Upper lobe of right lung (tissue), 1 donor: ENCODE measurements at places on chromosomes 2 and 18. TPM values are rescaled to one million over a fixed set of nuclear protein-coding genes. Genes with fewer than 3 reads are reported as not detected.
A peak's percentile ranks its signal among the peaks of the same experiment; 100 is the strongest.

DNA sequence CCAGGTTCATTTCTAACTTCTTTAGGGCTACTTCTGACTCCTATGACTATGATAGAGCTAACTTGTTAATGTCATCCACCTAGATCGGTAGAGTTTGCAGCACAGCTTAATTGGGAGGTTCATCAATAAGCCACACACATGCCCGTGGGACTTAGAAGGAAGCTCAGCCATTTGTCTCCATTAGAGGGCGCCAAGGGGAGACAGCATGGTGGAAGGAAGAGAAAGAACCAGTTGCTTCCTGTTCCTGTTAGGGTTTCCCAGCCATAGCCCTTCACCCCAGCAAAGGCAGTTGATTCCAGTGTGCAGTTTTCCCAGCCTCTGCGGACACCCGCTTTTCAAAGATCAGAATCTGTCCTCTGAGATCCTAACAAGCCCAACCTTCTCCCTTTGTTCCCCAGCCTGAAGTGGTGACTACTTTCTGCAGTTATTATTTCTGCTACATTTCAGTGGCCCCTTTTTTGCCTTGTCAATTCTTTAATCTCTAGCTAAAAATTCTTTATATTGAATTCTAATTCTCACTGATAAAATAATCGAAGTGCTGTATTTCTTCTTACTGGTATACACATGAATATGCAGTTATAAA, 30.3 kb downstream of the MAIP1 start:
- H3K4me1 ChIP-seq = no peaks in the 10 kb centered on the region
- H3K27ac ChIP-seq = no peak overlapping the region
- no peaks in the 10 kb centered on the region for H3K36me3 ChIP-seq
- no peaks in the 10 kb centered on the region for H3K27me3 ChIP-seq
- DNase-seq = peak; percentile 65
- no peak overlapping the region for H3K4me3 ChIP-seq

DNA sequence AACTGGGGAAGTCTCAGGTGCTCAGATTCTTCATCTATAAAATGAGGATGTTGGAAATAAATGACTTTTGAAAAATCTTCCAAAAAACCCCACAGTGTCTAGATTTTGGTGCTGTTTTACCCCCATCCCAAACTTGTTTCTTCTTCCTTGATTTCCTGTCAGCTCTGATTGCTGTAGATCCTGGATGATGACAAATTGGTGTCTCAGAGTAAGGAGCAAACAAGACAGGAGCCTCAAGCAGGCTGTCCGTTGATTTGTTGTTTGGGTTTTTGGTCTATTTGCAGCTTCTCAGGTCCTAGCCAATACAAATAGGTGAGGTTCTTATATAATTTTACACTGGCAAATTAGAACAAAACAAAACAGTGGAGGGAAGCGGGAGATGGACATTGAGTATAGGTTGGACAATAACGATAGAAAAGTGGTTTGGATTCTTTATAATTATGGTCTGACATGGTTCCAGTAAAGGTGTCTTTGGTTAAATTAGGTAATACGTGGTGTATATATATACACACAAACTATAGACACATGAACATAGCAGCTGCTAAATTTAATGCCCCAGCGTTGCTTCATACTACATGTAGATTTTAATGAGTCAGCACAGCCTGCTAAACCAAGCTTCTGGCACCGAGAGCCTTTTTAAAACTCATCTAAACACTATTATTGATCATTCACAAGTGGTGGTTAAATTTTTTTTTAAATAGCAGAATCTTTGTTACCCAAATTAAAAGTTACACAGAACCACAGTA, 142.5 kb downstream of the FMNL2 start:
- no peak overlapping the region for H3K4me3 ChIP-seq
- H3K4me1 ChIP-seq = peaks cover 6% of the 10 kb centered on the region
- H3K36me3 ChIP-seq = no peaks in the 10 kb centered on the region
- H3K27ac ChIP-seq = no peak overlapping the region
- H3K27me3 ChIP-seq = no peaks in the 10 kb centered on the region
- no peak for DNase-seq

DNA sequence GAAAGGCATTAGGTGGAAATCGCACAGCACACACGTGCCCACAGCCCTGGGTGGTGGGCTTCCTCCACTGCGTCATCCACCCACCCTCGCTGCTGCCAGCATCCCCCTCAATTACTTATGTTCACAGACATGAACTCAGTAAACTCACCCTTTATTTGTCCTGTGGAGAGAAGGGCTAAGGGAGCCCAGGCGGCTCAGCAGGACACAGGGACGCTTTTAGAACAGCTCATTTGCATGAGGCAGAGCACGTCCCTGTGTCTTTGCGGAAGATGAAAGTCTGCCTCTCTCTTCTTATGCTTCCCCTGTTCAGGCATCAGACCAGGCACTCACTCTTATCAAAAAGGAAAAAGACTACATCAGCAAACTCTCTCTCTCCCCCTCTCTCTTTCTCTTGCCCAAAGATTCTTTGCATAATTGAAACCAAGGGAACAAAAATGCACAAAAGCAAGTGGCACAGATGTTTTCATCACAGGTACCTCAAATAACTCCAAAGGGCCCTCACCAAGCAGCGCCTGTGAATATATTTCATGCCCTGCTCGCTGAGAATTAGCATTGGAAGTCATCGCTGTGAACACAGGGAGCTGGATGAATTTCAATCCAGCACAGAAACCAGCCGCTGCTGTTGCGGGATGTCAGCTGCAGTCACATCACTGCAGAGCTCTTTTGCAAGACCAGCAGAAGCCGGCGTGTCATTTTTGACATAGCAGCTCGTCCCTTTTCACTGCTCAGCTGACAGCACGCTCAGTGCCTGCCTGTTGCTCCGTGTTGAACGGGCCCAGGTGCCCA, 376.3 kb upstream of the MYT1L start:
- H3K27ac ChIP-seq = no peak overlapping the region
- no peak overlapping the region for H3K4me3 ChIP-seq
- no peaks in the 10 kb centered on the region for H3K36me3 ChIP-seq
- no peaks in the 10 kb centered on the region for H3K4me1 ChIP-seq
- no peak for DNase-seq

GRCh38 chr18:69035756-69036155, 237.9 kb downstream of the CCDC102B start:
- H3K4me3 ChIP-seq = no peak overlapping the region
- DNase-seq = no peak
- H3K27me3 ChIP-seq = no peaks in the 10 kb centered on the region
- H3K4me1 ChIP-seq = no peaks in the 10 kb centered on the region
- H3K36me3 ChIP-seq = no peaks in the 10 kb centered on the region
- no peak overlapping the region for H3K27ac ChIP-seq

The RESP18 gene
- not detected for total RNA-seq

The DNMT3A gene
- total RNA-seq = 31.3 TPM

DNA sequence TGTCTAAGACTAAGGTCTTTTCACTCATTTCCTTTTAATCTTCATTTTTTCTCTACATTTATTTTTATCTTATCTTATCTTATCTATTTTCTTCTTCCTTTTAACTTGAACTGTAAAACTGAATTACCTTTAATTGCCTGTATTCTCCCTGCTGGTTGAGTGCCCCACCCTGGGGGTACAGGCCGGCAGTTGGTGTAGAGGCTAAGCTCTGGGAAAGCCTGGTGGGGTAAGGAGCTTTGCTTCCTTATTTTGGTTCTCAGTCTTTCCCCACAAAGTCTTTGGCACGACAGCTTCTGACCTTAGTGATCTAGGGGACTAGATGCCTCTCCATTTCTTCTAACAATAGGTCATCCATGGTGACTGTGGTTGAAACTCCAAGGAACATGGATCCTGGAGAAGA, 26.8 kb upstream of the HAAO start:
- H3K36me3 ChIP-seq = no peaks in the 10 kb centered on the region
- H3K4me3 ChIP-seq = no peak overlapping the region
- H3K4me1 ChIP-seq = no peaks in the 10 kb centered on the region

GRCh38 chr2:181988154-181988924, 2.7 kb downstream of the PPP1R1C start:
- no peaks in the 10 kb centered on the region for H3K27me3 ChIP-seq
- H3K4me3 ChIP-seq = no peak overlapping the region
- H3K36me3 ChIP-seq = no peaks in the 10 kb centered on the region
- no peak overlapping the region for H3K27ac ChIP-seq
- H3K4me1 ChIP-seq = no peaks in the 10 kb centered on the region

DNA sequence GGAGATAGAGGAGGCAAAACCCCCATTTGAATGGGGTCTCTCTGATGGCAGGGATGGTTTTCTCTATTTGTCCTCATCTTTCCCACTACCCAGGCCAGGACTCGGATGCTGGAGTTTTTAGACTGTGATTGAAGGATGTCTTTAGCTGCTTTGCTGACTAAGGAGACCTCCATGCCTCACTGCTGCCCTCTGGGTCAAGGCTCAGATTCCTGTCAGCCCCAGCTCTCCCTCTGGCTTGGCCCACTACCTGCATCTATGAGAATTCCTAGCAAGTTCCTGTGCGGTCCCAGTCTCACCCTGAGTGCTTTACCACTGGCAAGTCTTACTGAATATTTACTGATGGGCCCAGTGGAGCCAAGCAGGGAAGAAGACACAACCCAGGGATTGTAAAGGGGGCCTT, 184.0 kb downstream of the CELF4 start:
- no peak overlapping the region for H3K27ac ChIP-seq
- H3K36me3 ChIP-seq = no peaks in the 10 kb centered on the region
- no peak overlapping the region for H3K4me3 ChIP-seq
- no peaks in the 10 kb centered on the region for H3K4me1 ChIP-seq
- peaks cover 7% of the 10 kb centered on the region for H3K27me3 ChIP-seq
- no peak for DNase-seq

The OR6B2 gene
- total RNA-seq = not detected

DNA sequence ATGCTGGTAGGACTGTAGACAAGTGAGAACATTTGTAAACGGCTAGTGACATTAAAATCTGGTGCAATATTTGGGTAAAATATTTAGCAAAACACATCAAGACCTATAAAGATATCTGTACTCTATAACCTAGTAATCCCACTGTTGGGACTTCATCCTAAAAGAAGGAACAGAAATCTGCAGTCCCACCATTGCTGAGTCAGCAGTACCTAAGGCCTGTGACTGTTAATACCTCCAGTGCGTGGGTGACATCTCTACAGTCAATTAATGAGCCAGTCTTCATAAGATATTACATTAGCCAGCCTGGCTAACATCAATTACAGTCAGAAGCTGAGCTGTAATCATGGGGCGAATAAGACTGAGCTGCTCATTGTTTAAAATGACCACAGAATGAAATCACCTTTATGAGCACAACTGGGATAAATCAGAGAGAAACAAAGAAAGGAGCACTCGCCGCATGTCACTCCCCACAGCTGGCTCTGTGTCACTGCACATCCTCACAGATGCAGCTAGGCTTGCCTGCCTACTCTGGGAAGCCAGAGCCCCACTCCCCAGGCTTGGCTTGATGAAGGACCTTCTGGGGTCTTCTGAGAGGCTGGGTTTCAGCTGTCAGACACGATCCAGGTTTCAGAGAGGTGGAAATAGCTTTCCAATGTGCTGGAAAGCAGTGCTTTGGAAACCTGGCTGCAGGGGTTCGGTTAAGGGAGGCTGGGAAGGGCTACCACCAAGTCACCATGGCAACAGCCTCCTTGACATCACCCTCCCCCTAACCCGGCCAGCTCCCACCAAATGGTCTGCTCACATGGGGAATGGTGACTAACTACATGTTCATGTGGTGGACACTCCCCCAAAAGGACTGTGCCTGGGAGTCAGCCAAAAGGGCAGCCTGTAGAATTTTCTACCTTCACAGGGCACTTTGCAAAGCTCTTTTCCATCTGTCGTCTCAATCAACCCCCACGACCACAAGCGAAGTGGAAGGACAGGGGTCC, 145.0 kb downstream of the ZBTB7C start:
- H3K36me3 ChIP-seq = no peaks in the 10 kb centered on the region
- H3K27ac ChIP-seq = no peak overlapping the region
- no peak for DNase-seq
- H3K4me1 ChIP-seq = no peaks in the 10 kb centered on the region
- H3K4me3 ChIP-seq = no peak overlapping the region

The ACMSD gene
- not detected for total RNA-seq

The M1AP gene
- 1.4 TPM for total RNA-seq

The PRSS56 gene
- not detected for total RNA-seq

DNA sequence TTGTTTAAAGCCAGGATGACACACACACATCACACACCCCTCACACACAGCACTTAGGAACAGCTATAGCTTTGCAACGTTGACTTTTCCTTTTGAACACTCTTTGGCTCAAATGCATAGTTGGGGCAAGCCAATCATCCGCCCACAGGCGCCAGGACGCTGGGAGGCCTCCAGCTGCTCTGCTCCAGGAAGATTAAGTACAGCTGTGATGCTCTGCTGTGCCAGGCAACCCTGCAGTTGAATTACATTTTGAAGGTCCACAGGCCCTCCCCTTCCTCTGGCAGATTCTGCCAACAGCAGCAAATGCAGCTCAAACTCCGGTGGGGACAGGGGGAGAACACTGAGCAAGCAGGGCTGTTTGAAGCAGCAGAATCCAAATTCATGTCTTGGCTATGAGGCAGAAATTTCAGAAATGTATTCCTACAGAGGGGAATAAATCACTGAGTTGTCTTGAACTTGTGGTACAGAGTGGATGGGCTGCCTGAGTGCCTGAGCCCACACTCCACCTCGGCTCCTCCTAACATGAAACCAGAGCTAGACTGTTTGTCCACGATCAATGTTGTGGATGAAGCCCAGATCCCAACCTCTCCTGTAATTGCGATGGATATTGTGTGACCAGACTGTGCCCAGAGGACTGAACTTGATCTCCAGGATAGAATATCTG, 86.5 kb upstream of the PPP1CB start:
- H3K27me3 ChIP-seq = no peaks in the 10 kb centered on the region
- DNase-seq = no peak
- peaks cover 25% of the 10 kb centered on the region for H3K4me1 ChIP-seq
- H3K4me3 ChIP-seq = no peak overlapping the region

The TMEM182 gene
- 2.1 TPM for total RNA-seq

The ALPI gene
- not detected for total RNA-seq

- H3K4me3 ChIP-seq = no peak overlapping the region
- DNase-seq = no peak
- no peaks in the 10 kb centered on the region for H3K36me3 ChIP-seq
- H3K4me1 ChIP-seq = no peaks in the 10 kb centered on the region
These were observed 54.8 kb upstream of the PROKR1 start for GRCh38 chr2:68588589-68588988.

- no peak overlapping the region for H3K27ac ChIP-seq
- H3K27me3 ChIP-seq = no peaks in the 10 kb centered on the region
- H3K4me3 ChIP-seq = no peak overlapping the region
These were observed 61.4 kb downstream of the CCDC148 start for GRCh38 chr2:158395166-158395565.

- H3K36me3 ChIP-seq = peaks cover 32% of the 10 kb centered on the region
- H3K27ac ChIP-seq = no peak overlapping the region
- H3K27me3 ChIP-seq = no peaks in the 10 kb centered on the region
- peaks cover 6% of the 10 kb centered on the region for H3K4me1 ChIP-seq
- no peak for DNase-seq
These were observed 21.3 kb downstream of the HNRNPLL start for GRCh38 chr2:38581193-38582147.
